ENCODE measurements at places on chromosomes 3 and 15.

DNA sequence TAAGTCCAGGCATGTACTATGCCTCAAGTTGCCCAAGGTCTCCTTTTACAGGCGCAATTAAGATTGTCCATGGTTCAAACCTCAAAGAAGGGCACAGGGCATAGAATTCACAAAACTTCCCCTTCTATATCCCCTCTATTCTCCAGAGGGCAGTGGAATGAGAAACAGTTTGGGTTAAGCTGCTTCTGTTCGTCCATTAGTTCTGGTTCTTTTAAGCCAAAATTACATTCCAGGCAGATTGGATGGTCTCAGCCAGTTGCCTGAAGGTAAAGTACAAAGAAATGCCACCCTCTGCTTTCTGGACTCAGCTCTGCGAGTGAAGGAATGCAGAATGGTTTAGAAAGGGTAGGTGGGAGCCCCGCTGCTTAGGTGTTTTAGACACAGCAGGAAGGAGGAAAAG, 200.7 kb downstream of the GREM1 start:
- DNase-seq, result no peak

DNA sequence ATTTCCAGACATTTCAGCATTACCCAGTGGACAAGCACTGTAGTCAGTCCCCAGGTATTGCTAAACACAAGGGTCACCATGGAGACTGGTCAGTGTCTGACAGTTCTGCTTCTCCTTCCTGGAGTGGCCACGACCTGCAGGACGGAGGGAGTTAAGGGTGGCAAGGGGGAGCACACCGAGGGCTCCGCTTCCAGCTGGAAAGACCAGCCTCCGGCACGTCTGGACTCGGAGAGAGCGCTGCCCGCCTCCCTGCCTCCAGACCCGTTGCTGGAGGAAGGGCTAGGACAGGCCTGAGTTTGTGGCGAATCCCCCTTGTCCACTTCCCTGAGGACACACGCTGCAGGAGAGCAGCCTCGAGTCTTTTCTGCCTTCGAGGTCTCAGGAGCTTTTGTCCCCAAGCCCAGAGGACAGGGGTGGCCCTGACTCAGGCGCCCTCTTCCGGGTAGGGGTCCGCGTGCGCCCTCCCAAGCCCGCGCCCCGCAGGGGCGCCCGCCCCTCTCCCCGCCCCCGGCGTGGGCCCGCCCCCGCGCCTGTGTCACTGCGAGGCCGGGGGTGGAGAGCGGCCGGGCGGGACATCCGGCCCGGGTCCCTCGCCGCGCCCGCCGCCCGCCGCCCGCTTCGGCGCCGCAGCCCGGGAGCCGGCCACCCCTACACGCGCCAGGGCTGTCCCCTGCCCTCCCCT, at the start of gene CHST14:
TSS of gene CHST14 (plus strand) at position 562 of the 682 bp plus-strand sequence. CDS start 230 bp downstream, outside the sequence.
- peak; percentile 63 for DNase-seq

DNA sequence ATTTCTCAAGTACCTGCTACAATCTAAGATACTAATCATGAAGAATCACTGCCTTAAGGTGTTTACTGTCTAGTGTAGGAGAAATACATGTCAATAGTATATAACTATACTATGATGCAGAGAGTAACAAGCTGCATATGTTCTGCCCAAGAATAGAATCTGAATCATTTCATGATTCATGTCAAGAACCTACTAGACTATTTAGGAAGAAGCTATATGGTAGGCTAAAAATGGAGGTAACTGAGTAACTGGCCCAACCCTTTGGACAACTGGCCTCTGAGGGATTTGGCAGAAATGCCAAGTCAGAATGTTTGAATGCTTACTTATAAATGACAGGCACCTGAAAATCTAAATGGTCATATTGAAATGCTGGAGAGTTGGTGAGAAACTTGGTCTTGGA, 59.9 kb upstream of the DGKG start:
- no peak for DNase-seq

- DNase-seq, result no peak
Observed at GRCh38 chr15:57503051-57503702, 88.5 kb upstream of the MYZAP start.

- no peak for DNase-seq
Observed at GRCh38 chr15:62138124-62138523, 27.0 kb downstream of the C2CD4B start.

DNA sequence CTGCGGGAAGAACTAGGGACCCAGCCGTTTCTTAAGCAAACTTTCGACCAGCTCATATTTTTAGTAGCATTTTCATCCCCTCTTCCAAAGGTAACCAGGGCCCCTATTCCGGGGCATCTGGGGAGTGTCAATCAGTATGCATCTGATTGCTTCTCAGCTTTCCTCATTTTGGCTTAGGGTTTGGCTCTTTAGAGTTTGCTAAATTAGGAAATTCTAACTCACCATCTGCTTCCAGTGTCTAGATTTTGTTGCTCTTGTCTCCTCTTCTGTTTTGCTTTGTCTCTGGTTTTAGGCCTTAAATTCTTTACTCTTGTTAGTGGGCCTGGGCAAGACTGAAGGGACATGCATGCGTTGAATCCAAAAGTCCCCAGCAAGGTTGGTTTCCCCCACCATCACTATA, 9.6 kb upstream of the ABTB1 start:
- no peak for DNase-seq
